ENCODE measurements at places on chromosomes 6 and 20.

DNA sequence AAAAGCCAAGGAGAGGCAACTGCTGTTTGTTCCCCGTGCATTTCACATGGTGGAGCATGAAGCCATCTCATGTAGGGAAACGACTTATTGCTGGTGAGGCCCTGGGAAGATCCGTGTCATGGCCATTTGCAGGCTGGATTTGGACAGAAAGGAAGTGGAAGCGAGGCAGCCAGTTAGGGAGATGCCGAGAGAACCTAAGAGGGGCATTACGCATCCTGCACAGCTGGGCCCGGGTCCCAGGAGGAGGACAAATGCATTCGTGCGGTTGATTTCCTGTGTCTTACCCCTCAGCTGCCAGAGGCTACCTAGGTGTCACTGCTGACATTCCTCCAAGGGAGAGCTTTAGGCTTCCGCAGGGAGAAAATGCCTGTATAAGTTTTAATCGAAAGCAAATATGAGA is 316.2 kb upstream of the CDYL start:
- DNase-seq, result no peak

- no peak for DNase-seq
These were observed 4.3 kb downstream of the ILRUN start for GRCh38 chr6:34692280-34692679.

GRCh38 chr6:147141711-147142308 is 62.4 kb upstream of the STXBP5 start:
- no peak for DNase-seq

DNA sequence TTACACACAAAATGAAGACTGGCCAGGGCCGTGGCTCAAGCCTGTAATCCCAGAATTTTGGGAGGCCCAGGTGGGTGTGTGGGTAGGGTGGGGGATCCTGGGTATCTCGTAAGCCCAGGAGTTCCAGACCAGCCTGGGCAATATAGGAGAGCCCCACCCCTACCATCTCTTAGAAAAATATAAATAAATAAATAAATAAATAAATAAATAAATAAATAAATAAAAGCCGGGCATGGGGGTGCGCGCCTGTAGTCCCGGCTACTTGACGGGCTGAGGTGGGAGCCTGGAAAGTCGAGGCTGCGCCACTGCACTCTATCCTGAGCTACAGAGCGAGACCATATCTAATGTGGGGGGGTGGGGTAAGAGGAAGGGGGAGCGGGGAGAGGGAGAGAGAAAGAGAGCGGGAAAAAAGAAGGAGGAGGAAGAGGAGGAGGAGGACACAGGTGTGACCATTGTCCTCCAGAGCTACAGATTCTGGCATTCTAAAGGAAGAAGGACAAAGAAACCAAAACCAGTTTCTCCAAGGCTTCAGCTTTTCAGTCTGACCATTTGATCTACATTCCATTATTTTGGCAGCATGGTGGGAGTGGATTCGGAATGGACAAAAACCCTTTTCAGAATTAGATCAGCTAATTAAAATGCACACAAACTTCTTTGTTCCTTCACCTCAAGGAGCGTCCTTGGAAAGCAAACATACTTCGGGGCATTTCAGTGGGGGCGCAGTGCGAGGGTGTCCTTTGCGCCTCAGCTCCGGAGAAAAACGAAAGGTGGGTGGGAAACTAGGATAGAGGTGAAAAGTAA is 577 bp upstream of the C6orf141 start:
- no peak for DNase-seq

DNA sequence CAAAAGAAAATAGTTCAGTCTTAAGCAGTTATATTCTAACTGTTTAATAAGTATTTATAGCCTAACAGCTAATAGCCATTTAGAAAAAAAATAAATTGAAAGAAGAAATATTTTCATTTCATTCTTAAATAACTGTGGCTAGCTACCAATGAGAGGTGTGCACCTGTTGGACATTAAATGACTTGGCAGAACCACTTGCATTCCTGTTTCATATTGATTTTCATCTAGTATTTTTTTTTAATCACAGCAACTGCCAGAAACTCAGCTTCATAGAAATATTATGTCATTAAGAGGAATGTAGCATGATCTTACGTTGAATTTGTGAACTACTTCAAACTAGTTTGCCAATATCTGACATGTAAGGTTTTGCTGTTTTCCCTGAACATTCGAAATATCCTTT is 10.1 kb downstream of the NAA20 start:
- DNase-seq, result no peak

DNA sequence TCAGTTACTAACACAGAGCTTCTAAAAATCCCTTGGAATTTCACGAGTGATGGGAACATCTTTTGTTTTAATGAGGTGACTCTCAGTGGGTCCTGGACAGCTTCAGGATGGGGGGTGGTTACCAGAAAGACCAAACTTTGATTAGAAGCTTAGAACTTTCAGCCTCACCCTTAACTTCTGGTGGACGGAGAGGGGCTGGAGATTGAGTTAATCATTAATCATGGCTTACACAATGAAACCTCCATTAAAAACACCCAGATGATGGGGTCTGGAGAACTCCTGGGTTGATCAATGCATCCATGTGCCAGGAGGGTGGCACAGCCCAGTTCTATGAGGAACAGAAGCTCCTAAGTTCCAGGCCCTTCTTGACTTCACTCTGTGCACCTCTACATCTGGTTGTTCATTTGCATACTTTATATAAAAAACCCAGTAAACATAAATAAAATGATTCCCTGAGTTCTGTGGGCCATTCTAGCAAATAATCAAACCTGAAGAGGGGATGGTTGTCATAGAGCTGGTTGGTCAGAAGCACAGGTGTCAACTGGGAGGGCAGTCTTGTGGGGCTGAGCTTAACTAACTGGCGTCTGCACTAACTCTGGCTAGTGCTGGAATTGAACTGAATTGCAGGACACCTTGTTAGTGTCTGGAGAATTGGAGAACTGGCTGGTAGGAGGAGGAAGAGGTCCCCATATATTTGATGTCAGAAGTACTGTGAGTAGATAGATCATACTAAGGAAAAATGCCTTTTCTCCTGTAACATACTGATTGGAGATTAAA is 10.3 kb downstream of the RMND1 start:
- no peak for DNase-seq

GRCh38 chr6:107479089-107479690 is 10.7 kb upstream of the SOBP start:
- DNase-seq, result no peak

DNA sequence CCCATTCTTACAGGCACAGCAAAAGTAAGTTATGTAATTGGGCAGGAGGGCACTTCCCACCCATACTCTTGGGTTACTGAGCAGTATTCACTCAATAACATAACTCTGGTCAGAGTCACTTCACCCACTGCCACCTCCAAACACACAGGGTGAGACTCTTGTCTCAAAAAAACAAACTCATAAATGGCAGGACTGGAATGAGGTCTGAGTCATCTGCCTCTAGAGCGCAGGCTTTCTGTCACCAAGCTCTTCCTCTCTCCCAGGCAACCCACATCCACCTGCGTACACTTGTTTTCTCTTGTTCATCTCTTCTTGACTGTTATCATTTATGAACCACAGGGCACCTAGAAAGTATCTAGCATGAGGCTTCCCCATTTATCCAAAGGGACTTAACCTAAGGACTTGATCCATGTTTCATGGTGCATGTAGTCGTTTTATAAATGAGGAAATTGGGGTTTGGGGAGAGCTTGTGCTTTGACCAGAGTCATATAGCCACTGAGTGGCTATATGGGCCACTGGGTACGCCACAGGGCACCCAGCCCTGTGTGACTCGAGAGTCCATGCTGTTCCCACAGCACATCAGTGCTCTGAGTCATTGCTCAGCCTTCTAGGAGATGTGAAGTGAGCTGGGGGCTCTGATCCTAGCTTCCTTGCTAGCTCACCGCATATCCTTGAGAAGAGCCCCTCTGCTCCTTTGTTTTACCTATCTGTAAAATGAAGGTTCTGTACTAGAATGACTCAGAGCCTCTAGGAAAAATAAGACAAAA is 22.4 kb downstream of the C20orf173 start:
- DNase-seq, result no peak

DNA sequence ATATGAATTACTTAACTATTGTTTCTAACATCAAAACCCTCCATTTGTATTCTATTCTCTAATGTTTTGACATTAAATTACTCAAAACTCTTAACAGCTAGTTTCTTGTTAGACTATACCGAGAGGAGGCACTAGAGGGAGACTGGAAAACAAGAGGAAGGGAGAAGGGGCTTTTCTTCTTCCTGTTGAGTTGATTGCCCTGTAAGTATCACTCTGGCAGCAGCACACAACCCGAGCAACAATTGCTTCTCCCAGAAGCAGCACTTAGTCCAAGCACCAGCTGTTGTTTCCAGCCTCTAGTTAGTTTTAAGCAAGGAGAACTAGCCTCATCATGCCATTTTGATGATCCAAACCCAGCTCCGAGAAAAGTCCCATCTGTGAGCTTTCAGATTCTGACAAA is 603.8 kb downstream of the PRKN start:
- no peak for DNase-seq

DNA sequence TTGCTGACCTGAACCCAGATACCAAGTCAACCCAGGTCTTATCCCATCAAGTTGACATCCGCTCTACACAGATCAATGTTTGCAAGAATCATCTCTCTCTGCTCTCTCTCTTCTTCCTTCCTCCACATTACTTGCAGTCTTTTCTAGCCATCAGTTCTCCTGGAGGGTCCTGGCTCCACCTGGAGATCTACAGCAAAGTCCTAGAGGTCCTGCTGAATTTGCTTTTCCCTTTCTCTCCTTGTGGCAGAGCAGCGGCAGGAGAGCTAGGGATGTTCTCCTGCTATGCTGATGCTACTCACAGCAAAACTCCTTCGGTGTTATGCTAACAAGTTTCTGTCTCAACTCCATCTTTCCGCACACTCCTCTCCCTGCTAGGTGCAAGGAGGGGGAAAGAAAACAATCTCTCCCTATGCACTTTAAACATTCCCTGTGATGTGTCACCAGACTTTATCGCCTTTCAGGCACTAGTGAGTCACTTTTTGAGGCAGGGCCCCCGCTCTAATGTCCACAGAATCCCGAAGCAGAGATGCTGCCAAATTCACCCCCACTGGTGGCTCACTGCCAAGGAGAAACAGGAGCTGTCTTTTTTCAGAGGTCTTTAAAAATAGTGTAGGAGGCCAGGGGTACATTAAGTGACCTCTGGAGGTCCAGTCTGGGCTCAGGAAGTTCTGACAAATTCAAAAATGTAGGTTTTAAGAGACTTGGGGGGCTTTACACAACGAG is 62.6 kb downstream of the FAM50B start:
- no peak for DNase-seq
